ENCODE measurements at places on chromosomes 6 and 20.
A peak's percentile ranks its signal among the peaks of the same experiment; 100 is the strongest.

DNA sequence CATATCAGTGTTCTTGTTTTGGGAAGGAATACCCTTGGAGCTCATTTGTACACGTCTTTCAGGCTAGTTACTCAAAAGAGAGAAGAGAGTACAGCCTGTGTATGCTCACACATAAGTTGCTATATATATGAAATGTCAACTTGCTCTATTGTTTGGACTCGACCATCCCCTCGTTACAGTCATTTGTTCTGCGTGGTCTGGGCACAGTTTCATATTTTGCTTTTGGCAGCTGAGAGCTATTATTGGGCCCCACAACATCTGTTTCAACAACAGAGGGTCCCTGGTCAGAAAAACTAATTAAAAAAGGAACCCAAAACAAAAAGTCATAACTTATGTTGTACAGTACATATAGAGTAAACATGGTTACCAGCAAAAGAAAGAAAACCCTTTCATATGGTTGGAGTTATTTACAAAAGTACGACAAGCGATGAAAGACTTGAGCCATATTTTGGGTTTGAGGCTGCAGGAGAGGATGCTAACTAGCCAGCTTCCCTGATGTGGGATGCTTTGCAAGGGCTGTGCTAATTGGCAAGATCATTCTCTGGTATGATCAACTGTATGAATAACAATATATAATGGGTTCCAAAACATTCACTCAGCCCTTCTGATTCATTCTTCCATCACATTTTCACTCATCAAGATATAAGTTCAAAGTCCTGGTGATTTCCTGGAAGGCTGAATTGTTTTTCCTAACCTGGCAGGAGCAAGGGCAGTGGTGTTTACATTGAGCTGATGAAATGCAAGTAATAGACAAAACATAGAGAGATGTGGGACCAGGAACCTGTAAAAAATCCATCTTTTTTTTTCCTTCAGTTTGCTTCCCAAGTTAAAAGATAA, 137.9 kb downstream of the RPS12 start:
- DNase-seq = no peak

- no peak for DNase-seq
Observed at GRCh38 chr20:34076952-34077351, 35.1 kb downstream of the EIF2S2 start.

GRCh38 chr6:120378582-120379220, 955.6 kb downstream of the TBC1D32 start:
- no peak for DNase-seq

- no peak for DNase-seq
Observed at GRCh38 chr20:44053046-44053445, 133.9 kb downstream of the JPH2 start.

DNA sequence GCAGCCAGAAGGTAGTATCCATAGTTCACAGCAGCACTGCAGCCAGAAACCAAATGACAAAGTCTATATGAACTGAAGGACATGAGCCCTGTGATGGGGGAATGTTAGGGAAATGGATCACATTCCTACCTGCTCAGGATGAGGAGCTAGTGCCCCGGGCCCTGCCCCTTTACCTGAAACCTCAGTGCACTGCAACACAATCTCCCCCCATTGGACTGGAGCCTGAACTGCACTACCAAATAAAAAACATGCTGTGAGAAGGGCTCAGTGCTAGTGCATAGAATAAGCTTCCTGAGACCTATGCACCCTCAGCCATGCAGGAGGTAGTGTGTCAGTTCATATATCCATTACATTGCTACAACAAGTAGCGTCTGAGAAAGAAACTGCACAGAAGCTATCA, 477.8 kb downstream of the HACE1 start:
- DNase-seq = no peak

DNA sequence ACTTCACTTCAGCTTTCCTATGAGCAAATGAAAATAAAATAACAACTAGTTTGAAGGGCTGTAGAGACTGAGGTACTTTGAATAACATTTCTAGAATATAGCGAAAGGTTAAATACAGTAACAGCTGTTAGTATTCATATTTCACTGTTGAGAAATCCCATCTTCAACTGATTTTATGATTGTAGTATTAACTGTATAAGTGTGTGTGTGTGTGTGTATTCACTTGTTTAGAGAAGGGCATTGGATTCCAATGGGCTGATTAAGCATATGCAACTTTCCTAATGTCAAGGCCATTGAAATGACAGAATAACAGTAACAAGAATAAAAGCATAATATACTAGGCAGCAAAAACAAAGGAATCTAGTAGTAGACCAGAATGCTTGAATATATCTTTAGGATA, 957.5 kb upstream of the EPHA7 start:
- no peak for DNase-seq

DNA sequence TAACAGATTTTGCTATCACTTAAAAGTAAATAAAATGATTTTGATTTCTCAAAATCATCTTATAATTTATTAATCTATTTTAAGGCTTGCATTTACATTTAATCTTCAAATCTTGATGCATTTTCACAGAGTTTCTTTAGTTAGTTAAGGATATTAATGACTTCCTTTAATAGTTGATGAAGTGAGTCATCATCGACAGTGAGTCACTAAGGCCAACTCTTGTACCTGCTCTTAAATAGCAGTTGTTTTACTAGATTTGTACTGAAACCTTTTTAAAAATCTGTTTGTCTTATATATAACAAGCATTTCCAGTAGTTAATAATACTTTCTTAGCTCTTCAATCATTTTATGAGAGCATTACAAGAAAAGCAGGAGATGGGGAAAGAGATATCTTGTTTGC, 191.7 kb downstream of the ESR1 start:
- DNase-seq = no peak

GRCh38 chr6:26121141-26122004, 34.1 kb downstream of the HFE start:
- no peak for DNase-seq

DNA sequence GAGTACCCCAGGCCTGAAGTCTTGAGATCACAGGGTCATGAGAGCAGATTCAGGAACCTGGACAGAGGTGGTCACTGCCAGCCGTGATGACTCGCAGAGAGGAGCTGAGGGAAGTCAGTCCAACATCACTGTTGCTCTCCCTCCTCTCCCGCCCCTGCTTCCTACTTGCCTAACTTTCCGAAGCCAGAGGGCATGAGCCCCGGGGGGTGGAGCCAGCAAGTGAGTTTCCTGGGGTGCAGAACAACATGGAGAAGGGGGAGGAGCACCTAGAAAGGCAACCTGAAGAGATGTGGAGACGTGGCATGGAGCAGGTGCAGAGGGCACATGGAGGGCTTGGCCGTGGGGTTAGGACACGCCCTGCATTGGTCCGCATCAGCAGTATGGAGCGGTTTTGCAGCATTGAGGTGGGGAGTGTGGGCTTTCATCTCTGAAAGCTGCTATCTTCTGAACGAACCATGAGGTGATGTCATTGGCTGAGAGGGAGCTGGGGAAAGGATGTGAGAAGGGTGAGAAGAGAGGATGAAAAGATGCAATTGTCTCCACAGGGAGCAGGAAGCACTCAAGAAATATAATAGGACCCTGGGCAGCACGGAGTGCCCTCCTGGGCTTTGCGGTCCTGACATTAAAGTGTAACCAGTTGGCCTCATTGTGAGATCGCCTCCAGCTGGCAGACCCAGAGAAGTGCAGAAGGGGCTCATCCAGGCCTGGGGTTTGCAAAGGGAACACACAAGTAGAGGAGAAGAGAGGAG, 25.0 kb downstream of the GDAP1L1 start:
- DNase-seq = no peak

DNA sequence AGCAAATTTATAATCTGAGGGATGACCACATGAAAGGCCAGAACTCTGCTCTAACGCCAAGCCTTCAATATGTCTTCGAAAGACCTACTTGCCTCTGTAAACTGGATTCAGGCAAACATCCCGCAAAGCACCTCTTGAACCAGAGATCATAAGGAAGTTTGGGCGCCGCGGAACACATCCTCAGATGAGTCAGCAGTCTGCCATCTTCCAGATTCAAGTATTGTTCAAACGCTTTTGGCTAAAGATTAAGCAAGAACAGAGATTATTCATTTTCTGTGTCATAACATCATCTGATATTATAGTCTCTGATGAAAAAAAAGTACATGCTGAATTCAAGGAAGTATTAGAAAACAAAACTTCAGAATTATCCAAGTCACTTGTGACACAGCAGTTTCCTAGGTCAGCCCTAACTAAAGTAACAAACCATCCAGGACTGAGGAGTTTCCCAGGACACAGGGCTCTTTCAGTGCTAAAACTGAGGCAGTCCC, 20.8 kb downstream of the TBC1D7 start:
- DNase-seq = no peak

GRCh38 chr20:44856442-44856841, 29.1 kb upstream of the YWHAB start:
- no peak for DNase-seq

GRCh38 chr6:16206595-16207037, 31.8 kb upstream of the GMPR start:
- DNase-seq = peak; percentile 22

DNA sequence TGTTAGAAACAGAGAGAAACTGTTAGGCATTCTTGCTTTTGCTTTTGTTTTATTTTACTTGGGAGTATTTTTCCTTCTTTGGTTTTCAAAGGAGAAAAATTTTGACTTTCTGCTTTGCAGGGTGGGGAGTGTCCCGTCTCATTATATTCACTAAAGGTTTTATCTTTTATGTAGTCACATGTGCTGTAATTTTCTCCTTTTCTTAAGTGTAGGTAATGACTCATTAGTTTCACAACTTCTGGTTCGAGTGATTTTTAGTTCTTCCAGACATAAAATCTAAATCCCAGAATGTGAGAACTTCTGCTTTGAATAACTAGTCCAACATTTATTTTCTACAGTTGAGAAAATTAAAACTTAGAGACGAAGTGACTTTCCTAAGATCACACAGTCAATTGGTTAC, 37.7 kb downstream of the ADGRF1 start:
- no peak for DNase-seq

DNA sequence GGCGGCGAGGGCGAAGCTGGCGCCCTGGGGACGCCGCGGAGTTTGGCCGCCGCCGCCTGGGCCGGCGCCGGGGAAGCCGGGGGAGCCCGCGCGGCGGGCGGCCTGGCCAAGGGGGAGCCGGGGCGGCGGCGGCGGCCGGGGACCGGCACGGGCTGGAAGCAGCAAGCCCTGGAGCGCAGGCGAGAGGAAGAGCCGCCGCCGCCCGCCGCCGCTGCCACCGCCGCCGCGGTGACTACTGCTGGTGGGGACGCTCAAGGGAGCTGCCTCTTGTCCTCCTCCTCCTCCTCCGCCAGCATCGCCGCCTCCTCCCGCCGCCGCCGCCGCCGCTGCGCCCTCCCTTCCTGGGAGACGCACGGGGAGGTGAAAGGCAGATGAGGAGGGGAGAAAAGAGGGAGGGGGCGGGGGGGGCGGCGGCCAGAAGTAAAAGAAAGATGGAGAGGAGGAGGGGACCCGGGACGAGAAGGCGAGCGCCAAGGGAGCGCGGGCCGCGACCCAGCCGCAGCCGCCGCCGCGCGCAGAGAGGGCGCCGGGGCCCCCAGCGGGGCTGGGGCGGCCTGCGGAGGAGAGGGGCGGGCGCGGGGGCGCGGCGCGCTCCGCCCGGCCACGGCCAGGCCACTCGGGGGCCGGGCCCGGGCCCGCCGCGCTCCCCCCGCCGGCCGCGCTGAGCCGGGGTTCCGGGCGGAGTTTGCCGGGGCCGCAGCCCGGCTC, 846 bp downstream of the PDE10A start:
- DNase-seq = no peak

DNA sequence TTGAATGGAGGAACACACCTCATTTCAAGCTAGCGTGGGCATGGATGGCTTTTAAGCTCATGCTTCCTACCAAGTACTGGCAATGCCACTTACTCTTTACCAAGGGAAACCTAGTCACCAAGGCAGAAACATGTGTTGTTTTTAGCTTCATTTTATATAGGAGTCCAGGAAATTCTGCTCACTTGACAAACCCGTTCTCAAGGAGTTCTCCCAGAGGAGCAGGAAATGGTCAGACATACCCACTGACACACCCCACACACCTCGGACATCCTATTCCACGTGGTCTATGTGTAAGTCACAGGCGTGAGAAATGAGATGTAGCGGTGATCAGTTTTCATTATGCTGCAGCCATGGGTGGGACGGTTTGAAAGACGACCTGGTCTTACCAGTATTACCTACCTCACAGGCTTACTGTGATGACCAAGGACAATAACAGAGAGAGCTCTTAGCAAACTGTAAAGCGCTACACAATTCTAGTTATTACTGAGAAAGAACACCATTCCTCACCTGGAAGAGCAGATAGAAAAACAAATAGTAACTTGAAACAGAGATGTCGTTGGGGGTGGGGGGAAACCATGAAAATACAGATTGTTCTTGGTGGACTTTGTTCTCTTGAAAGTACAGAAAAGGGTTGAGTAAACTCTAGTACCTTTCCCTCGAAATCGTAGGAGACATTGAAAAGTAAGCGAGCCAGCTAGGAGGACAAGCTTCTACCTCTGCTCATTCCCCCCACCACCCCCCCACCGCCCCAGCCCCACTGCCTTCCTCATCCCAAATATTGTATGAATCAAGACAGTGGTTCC, 1.7 kb downstream of the CNKSR3 start:
- no peak for DNase-seq

DNA sequence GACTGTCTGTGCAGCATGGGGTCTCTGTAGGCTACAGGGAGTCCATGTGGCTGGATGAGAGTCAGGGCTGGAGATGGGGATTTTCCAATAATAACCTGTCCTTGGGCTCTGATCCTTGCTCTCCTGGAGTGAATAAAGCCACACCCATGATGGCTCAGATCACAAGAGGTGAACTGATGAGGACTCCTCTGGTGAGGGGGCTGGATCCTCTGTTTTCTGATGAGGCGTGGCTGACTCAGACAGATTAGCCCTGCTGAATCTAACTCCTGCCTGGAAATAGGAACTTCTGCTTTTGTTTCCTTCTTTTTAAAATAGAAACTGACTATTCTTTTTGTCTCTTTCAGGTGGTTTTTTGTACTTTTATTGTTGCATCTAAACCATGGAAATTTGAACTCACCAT, 27.0 kb downstream of the CST9L start:
- no peak for DNase-seq

GRCh38 chr6:33000055-33000454, 9.3 kb downstream of the HLA-DOA start:
- peak; percentile 6 for DNase-seq
